ENCODE measurements at places on chromosomes 1 and 21.
A peak's percentile ranks its signal among the peaks of the same experiment; 100 is the strongest.

- DNase-seq = no peak
These were observed 31.5 kb downstream of the LPAR3 start for GRCh38 chr1:84861516-84861915.

GRCh38 chr1:235650341-235651169 lies 971 bp upstream of the GNG4 start:
- peak; percentile 35 for DNase-seq

DNA sequence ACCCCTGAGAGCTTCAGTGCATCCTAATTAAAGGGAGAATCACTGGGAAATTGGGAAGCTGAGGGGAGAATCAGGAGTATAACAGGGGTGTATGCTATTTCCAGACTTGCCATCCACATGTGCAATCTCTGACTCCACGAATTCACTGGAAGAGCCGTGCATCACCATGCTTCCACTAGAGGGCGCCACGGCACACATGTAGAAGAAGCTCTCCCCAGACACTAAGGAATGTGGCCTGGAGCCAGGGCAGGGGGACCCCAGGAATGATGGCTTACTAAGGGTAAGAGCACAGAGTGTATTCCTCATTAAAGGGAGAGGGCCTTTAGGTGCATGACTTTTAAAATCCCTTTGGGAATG lies 81.5 kb downstream of the ABCA4 start:
- no peak for DNase-seq

DNA sequence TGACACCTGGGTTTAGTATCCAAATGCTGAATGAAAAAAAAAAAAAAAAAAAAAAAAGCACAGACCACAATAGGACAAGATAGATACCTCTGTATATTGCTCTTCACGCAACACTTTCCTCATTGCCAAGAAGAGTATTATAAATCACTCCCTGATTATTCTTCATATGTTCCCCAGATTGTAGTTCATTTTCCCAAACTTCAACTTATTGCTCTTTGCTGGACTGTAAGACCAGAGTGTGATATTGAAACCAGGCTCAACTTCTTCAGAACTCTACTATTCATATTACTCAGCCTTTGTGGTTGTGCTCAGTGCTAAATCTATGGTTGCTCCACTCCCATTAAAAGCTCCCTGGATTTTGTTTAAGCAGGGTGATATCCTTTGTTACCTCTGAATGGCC lies 180.4 kb downstream of the NTMT2 start:
- DNase-seq = no peak

DNA sequence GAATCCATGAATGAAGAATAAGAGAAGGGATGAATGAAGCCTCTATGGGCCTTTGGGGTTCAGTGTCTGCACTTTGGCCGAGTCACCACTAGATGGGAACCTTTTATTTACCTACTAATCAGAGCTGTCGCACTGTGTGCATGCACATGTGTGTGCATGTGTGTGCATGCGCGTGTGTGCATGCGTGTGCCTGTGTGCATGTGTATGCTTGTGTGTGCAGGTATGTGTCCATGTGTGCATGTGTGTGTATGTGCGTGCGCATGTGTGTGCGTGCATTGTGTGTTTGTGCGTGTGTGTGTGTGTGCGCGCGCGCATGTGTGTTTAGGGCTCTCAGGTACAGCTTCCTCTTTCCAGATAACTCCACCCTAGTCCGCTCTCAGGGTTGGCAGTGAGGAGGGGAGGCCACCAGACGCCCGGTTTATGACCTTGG lies 20.4 kb upstream of the UBXN10 start:
- no peak for DNase-seq

DNA sequence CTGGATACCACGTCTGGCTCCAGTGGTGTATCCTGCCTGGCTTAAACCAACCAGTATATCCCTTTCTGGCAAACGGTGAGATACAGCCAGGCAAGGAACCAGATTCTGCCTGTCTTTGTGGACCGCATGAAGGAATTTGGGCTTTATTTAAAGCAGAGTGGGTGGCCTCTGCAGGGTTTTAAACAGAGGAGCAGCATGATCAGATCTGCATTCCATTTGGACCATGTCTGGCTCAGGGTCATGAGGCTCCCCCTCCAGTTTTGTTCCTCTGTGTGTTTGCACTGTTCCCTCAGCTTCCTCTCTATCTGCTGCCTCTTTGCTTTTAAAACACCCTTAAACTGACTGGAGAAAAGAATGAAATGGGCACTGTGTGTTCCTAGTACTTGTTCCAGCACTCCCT lies 195.0 kb downstream of the GIPC2 start:
- no peak for DNase-seq

GRCh38 chr1:7553042-7553690 lies 217.9 kb upstream of the VAMP3 start:
- no peak for DNase-seq

DNA sequence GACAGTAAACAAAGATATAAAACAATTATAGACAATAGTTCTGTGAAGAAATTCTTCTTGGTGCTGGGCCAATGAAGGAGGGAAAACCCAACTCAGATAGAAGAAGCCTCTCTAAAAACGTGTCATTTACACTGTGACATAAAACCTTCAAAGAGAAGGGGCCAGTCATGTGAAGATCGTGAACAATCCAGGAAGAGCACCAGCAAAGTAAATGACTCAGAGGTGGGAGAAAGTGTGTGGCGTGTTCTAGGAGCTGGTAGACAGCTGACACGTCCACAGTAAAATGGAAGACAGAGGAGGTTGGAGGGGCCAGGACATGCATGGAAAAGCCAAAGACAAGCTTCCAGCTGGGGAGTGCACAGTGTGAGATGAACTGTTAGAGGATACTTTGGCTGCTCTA lies 143.6 kb downstream of the VAV3 start:
- DNase-seq = no peak

DNA sequence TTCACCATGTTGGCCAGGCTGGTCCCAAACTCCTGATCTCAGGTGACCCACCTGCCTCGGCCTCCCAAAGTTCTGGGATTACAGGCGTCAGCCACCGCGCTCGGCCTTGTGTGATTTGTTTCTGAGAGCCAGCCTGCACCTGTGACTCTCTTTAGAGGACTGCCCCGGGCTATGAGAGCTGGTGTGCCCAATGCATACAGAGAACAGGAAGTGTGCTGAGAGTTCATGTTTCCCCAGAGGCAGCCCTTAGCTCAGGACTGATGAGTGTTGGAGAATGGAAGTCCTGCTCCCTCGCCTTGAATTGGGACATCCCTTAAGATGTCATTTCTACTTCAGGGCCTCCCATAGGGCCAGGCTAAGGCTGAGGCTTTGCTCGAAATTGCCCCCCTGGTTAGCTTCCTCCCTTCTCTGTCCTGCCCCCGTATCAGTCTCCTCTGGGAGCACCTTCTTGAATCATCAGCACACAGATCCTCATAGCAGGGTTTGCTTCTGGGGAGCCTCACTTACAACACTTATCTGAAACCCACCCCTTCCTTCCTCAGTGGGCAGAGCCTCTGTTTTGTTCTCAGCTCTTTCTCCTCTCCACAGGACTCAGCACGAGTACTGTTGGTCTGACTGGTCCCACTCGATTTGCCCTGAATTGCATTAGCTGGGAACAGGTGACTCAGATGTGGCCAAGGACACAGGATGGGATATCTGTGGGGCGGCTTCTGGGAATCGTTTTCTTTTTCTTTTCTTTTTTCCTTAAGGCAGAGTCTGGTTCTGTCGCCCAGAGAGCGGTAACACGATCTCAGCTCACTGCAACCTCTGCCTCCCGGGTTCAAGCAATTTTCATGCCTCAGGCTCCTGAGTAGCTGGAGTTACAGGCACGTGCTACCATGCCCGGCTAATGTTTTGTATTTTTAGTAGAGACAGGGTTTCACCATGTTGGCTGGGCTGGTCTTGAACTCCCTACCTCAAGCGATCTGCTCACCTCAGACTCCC lies 80.1 kb downstream of the UBIAD1 start:
- DNase-seq = no peak

- DNase-seq = no peak
These were observed 8.6 kb upstream of the EEIG2 start for GRCh38 chr1:108551137-108551862.

GRCh38 chr1:213162338-213162737 lies 111.3 kb downstream of the RPS6KC1 start:
- DNase-seq = no peak

DNA sequence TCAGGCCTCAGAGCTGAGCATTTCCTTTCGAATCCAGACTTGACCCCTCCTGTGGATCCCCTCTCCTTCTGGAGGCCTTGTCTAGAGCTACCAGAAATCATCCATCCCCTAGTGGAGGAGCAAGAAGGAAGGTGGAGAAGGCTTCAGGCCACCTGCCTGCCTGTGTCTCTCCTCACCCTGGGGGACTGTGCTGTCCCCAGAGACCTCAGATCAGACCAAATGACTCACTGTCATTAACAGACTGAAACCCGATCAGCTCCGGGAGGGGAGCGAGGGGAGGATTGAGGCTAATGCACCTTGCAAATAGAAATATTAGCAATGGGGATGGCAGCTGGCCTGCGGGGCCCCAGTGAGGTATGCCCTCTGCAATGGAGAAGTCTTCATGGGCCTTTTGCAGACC lies 2.1 kb downstream of the MYBPH start:
- DNase-seq = no peak

GRCh38 chr1:114009393-114009792 lies 30.1 kb downstream of the OLFML3 start:
- DNase-seq = no peak

- DNase-seq = no peak
These were observed 1.7 kb downstream of the PIP5K1A start for GRCh38 chr1:151199873-151200581.

GRCh38 chr1:46581681-46582455 lies 22.2 kb downstream of the MKNK1 start:
- DNase-seq = no peak

DNA sequence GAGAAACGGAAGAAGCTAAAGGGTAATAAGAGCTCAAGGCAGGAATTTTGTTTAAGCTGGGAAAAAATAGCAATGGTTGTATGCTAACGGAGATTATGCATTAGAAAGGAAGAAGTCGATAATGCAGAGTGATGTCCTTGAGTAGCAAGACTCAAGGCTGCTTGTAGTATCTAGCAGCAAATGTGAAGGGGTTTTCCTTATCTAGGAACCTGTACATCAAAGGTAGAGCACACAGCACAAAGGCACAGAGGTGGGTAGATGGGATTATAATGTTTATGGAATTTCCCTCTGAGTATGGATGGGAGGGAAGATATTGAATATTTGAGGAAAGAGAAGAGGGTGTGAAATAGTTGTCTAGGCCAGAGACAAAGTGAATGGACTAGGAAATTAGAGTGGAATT lies 114.1 kb downstream of the PROX1 start:
- no peak for DNase-seq

DNA sequence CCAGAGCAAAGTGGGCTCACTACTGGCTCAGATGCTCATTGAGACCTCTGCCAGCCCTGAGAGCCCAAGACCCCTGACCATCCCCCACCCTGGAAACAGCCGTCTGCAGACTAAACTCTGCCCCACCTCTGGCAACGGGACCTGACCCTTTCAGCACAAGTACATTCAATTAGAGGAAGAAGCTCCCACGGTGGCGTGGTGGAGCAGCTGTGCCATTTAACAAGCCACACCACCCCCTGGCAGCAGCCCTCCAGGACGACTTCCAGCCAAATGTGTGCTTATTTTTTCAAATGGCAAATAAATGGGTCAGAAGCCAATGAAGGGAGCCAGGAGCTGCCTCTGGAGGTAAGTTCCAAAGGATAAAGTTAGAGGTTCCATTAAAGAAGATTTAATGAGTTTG lies 226.7 kb downstream of the NPHP4 start:
- DNase-seq = no peak

DNA sequence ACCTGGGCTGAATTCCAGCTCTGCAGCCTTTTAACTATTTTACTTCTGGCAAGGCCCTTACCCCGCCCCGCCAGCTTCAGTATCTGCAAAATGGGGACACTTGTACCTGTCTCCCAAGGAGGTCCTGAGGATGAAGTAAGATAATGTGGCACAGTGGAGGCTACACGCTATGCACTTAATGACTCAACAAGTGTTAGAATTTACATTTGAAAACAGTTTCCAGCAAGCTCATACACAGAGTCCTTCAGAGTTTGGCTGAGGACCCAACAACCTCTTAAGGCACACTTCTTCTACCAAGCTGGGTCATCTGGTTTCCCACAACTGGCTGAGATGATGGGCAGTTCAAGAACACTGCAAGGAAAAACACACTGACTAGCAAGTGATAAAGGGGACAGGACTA lies 30.2 kb upstream of the SLC22A15 start:
- no peak for DNase-seq

- no peak for DNase-seq
These were observed 172.3 kb downstream of the ADGRL4 start for GRCh38 chr1:78834201-78834741.

DNA sequence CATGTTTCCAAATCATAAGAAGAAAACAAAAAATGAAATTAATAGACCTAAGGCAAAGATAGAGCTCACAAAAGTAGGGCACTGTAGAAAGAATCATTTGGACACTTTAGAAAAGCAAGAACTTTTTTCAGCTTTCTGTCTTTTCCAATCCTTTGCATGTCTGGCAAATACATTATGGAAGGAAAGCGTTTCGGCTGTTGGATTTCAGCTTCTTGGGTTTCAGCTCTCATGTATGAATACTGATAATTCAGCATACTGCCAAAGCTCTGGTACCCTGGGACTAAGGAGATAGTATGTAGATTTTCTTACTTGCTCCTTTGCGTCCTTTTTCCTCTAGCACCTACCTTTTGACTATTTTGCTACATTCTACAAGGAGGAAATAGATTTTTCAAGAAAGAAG lies 375.9 kb downstream of the BRINP3 start:
- no peak for DNase-seq

GRCh38 chr1:235820061-235820460 lies 46.6 kb downstream of the LYST start:
- no peak for DNase-seq

DNA sequence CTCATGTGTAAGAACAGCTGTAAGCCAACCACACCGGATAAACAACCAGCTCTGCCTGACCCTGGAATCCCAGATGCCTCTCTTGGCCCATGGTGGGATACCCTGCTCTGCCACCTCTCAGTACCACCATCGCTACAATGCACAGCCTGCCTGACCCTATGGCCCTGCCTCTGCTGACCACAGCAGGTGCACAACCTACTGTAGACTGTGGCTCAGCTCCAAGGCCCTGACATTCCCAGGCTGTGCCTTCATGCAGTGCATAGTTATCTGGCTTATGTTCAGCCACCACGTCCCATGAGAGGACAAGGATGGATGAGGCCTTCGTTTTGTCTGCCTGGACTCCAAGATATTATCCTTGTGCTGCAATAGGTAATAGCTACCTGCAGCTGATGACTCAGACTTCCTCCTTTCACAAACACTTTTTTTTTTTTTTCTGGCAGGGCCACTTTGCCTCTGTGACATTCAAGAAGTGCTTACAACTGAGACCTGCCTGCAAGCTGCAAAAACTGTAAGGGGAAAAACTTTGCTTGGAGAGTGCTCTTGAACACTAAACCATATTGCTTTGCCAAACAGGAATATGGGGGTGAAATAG lies 177.7 kb downstream of the URB2 start:
- DNase-seq = peak; percentile 64

Data from DMS79 (cell line).